ENCODE measurements at places on chromosomes 16 and 17. TPM values are rescaled to one million over a fixed set of nuclear protein-coding genes. Genes with fewer than 3 reads are reported as not detected.

DNA sequence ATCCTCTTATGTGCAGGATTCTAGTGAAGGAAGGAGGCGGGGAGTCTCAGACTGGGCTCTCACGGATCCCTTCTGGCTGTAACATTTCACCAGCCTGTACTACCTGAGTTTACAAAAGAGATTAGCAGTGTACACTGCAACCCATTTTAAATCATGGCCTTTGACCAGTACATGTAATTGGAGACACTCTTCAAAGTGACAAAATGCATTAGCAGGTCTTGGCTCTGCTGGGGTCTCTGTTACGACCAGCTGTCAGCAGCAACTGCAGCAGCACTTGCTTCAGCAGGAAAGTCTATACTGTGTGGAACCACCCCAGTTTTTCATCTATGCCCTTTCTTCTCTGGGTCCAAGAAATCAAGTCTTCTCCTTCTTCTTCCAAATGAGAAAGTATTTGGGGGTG is 322.8 kb upstream of the ASIC2 start:
- H3K27me3 ChIP-seq: no peaks in the 10 kb centered on the region
- H3K27ac ChIP-seq: no peak overlapping the region
- no peaks in the 10 kb centered on the region for H3K4me1 ChIP-seq
- H3K4me3 ChIP-seq: no peak overlapping the region
- H3K36me3 ChIP-seq: no peaks in the 10 kb centered on the region

Gene OR2C1
- not detected for total RNA-seq

GRCh38 chr17:77872199-77872598 is 86.3 kb upstream of the TNRC6C start:
- peaks cover 2% of the 10 kb centered on the region for H3K4me1 ChIP-seq
- H3K27ac ChIP-seq: no peak overlapping the region
- peaks cover 4% of the 10 kb centered on the region for H3K27me3 ChIP-seq
- H3K4me3 ChIP-seq: no peak overlapping the region

Gene TNFRSF12A
- total RNA-seq: 107 TPM

Gene STH
- not detected for total RNA-seq

Gene KRTAP4-3
- total RNA-seq: not detected

Gene CTNS
- total RNA-seq: 24.9 TPM

DNA sequence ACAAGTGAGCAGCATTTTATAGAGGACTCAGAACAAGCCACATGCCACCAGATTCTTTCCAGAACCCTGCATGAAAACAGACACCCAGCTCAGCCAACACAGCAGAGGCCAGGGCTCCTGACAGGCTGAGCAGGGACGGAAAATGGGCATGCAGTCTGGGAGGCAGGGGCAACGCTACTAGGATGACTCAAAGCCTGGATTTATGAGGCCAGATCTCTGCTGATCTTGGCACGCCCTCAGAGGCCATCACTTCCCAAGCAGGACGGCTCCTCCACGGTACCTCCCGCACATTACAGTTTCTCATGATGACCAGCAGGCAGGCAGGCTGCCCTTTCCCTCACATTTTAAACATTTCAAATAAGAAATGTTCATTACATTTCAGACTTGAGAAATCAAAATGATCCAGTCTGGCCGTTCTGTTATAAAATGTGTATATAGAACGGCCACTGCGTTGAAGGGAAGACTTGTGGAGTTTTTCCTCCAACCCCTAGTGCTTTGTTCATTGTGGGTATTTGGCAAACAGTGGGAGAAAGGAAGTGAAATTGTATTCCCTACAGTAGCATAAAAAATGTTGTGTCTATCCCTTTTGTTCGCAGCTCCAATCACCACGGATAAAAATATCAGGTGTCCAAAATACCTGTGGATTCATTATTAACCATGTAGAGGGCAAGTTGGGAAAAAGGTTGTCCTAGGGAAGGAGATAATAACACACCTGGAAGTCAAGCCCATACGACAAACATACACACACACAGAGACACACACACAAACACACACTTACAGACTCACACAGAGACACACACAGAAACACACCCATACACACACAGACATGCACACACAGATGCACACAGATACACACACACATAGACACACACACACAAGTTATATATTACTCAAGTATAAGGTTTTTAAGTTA is 64.8 kb upstream of the ADAMTS18 start:
- H3K4me1 ChIP-seq: no peaks in the 10 kb centered on the region
- no peak overlapping the region for H3K4me3 ChIP-seq
- H3K27me3 ChIP-seq: no peaks in the 10 kb centered on the region
- no peaks in the 10 kb centered on the region for H3K36me3 ChIP-seq
- DNase-seq: no peak

Gene TMEM114
- not detected for total RNA-seq

GRCh38 chr17:75457047-75457654 is 716 bp downstream of the TMEM94 start:
- peak overlapping the region; percentile 78 for H3K27ac ChIP-seq
- peaks cover 17% of the 10 kb centered on the region for H3K4me1 ChIP-seq
- peak; percentile 81 for DNase-seq
- H3K4me3 ChIP-seq: peak overlapping the region; percentile 45
- H3K27me3 ChIP-seq: no peaks in the 10 kb centered on the region

Gene PSMB10
- total RNA-seq: 94.9 TPM

DNA sequence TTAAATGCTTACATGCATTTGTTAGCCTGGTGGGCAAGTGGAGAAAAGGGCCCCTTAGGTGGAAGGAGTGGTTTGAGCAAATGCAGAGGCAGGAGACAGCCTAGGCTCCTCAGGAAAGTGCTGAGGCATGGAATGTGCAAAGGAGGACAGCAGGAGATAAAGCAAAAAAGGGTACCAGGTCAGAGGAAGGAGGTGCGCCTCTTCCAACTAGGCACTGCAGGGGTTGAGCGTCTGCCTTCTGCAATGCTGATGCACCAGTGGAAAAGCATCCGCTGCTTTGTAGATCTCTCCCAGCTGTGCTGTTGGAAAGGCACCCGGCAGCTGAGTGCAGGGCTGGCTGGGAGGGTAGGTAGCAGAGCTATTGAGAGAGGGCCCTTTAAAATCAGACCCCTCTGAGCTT is 287.0 kb upstream of the XYLT1 start:
- no peak overlapping the region for H3K4me3 ChIP-seq
- DNase-seq: no peak
- H3K27ac ChIP-seq: no peak overlapping the region
- H3K27me3 ChIP-seq: peaks cover 6% of the 10 kb centered on the region

DNA sequence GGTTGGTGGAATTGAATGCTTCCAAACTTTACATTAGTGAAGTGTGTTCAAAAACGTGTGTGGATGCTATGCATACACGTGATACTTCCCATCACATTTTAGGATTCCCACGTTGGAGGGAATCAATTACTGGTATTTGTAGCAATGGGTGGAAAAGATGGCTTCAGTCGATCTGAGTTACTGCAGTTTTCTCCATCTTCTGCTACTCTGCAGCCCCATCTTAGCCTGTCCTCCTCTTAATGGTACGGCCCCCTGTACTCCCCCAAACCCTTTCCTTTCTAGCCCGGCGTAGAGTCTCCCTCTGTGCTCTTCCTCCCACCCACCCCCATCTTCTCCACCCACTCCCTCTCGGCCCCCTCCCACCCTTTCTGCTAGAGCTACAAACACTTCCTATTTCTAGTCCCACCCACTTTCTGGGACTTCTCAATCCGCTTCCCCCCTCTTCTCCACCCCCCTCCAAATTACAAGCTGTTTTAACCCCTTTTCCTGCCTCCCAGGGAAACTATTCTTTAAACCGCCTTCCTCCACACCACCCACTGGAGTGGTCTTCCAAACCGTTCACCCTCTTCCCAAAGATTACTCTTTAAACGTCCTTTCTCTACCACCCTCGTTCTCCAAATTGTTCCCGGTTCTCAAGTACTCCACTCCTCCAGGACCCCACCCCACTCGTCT is 1.1 kb downstream of the CHTF8 start:
- DNase-seq: peak; percentile 82
- H3K4me1 ChIP-seq: peaks cover 11% of the 10 kb centered on the region
- peaks cover 4% of the 10 kb centered on the region for H3K36me3 ChIP-seq
- H3K27me3 ChIP-seq: no peaks in the 10 kb centered on the region
- H3K27ac ChIP-seq: peak overlapping the region; percentile 98
- peak overlapping the region; percentile 100 for H3K4me3 ChIP-seq

DNA sequence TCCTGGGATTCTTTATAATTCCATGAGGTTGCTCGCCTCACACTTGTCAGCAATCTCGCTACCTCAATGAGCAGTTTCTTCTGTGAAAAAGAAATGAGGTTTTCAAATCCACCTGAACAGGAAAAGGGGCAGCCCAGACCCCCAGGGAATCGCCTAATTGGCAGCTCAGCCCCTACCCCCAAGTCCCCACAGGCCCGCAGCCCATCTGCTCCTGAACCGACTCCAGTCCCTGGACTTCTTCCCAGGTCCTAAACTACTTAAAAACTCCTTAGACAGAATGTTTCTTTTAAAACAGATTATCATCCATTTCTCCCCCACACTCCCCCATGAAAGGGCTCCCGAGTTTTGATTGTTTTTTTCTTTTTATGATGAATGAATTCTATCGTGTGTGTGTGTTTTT is 89.8 kb downstream of the PMP22 start:
- H3K27ac ChIP-seq: no peak overlapping the region
- H3K36me3 ChIP-seq: no peaks in the 10 kb centered on the region
- no peaks in the 10 kb centered on the region for H3K4me1 ChIP-seq

DNA sequence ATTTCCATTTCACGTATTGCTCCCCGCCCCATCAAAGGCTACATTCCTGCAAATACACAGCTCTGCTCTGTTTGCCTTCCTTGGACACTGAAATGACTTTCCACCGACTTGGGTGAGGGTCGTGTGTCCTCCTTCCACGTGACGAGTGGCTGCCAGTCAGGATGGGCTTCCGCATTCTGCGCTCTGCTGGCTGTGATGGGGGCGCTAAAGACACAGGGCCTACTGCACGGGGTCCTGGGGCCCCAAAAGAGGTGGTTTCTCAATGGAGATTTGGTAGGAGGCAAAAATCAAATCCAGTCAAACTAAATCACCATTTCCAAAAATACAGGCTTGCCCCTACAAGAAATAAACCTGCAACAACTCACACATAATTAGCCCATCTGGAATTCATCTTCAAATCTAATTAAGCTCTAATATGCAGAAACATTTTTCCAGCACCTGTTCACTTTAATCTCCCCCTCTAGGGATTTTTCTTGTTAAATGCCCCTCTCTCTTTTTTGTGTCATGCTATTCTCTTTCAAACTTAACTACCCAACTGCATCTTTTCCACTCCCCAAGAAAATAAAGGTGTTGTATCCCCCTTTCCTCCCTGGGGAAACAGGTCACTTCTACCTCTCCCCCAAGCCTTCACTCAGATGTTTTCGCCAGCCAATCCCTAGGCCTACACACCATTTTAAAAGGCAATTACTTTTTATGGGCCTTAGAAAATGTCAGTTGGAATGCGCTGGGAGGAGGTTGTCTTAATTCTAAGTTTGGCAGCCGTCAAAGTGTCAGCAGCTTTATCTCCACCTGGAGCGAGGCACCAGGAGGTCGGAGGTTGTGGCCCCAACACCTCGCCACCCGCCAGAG is 21.9 kb upstream of the FAAP100 start:
- no peaks in the 10 kb centered on the region for H3K27me3 ChIP-seq
- no peak overlapping the region for H3K27ac ChIP-seq
- no peak for DNase-seq
- H3K4me3 ChIP-seq: no peak overlapping the region
- H3K4me1 ChIP-seq: no peaks in the 10 kb centered on the region

DNA sequence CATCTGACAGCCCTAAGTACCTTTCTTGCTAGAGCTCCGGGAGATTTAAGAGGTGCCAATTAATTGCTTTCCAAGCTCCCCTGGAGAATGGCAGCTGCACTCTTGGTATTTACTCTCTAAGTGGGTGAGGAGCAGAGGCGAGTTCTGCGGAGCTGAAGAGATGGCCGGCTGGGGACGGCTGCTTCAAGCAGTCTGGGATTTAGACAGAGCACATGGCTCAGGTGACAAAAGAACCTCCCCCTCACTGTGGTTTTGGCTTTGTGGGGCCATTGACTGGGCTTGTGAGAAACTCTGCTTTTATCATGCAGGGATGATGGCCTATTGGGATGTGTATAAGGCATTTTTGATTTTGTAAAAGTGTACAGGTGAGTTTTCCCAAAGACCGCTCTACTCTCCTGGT is 239.3 kb upstream of the EEF2KMT start:
- no peaks in the 10 kb centered on the region for H3K4me1 ChIP-seq
- H3K27me3 ChIP-seq: no peaks in the 10 kb centered on the region
- no peaks in the 10 kb centered on the region for H3K36me3 ChIP-seq
- no peak overlapping the region for H3K27ac ChIP-seq
- DNase-seq: no peak
- no peak overlapping the region for H3K4me3 ChIP-seq

Gene GPRC5C
- total RNA-seq: 77.5 TPM

GRCh38 chr16:3736116-3736515 is 18.8 kb upstream of the TRAP1 start:
- no peaks in the 10 kb centered on the region for H3K27me3 ChIP-seq
- no peak for DNase-seq
- H3K4me1 ChIP-seq: no peaks in the 10 kb centered on the region
- no peak overlapping the region for H3K27ac ChIP-seq
- H3K36me3 ChIP-seq: peaks cover 68% of the 10 kb centered on the region

Gene TEX19
- not detected for total RNA-seq

DNA sequence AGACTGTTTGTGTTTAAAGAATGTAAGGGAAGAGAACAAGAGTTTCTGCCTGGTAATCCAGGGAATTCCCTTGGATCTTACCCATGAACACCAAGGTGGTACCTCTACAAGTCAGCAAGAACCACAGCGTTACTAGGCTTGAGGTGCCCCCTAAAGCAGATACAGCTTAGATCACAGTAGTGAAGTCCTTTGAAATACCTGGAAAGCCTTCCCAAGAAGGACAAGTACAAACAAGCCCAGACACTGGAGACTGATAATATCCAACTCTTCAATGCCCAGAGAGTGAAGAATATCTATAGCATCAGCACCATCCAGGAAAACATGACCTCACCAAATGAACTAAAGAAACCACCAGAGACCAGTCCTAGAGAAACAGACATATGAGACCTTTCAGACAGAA is 3.8 kb upstream of the APPBP2 start:
- peaks cover 5% of the 10 kb centered on the region for H3K4me1 ChIP-seq
- H3K4me3 ChIP-seq: no peak overlapping the region
- no peak for DNase-seq
- H3K36me3 ChIP-seq: no peaks in the 10 kb centered on the region

GRCh38 chr17:79765708-79766107 is 12.2 kb upstream of the CBX2 start:
- H3K4me1 ChIP-seq: no peaks in the 10 kb centered on the region
- H3K27ac ChIP-seq: no peak overlapping the region
- no peak overlapping the region for H3K4me3 ChIP-seq
- no peak for DNase-seq

DNA sequence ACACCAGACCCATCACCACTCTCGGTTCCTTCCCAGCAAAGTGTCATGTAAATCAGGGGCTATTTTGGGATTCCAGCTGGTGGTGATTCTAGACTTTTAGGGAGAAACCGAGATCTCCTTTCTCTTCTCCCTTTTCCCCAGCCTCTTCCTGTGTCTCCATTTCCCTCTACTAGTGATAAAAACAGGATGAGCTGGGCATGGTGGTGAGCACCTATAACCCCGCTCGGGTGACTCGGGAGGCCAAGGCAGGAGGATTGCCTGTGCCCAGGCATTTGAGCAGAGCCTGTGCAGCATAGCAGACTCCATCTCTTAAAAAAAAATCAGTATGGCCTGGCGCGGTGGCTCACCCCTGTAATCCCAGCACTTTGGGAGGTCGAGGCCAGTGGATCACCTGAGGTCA is 6.1 kb downstream of the TBX21 start:
- no peaks in the 10 kb centered on the region for H3K36me3 ChIP-seq
- peaks cover 21% of the 10 kb centered on the region for H3K27me3 ChIP-seq
- DNase-seq: no peak
- no peak overlapping the region for H3K4me3 ChIP-seq
- H3K27ac ChIP-seq: no peak overlapping the region
- no peaks in the 10 kb centered on the region for H3K4me1 ChIP-seq

Gene TMEM235
- not detected for total RNA-seq

Gene MLST8
- total RNA-seq: 42.6 TPM

GRCh38 chr17:82389379-82389778 is 17.8 kb downstream of the UTS2R start:
- no peak overlapping the region for H3K27ac ChIP-seq
- no peak for DNase-seq
- H3K27me3 ChIP-seq: no peaks in the 10 kb centered on the region
- peaks cover 7% of the 10 kb centered on the region for H3K36me3 ChIP-seq

Data from lung (tissue), 17 donors.